ENCODE measurements at places on chromosomes 11 and 22.

GRCh38 chr11:776561-777287, 563 bp downstream of the GATD1 start:
- DNase-seq, result no peak

DNA sequence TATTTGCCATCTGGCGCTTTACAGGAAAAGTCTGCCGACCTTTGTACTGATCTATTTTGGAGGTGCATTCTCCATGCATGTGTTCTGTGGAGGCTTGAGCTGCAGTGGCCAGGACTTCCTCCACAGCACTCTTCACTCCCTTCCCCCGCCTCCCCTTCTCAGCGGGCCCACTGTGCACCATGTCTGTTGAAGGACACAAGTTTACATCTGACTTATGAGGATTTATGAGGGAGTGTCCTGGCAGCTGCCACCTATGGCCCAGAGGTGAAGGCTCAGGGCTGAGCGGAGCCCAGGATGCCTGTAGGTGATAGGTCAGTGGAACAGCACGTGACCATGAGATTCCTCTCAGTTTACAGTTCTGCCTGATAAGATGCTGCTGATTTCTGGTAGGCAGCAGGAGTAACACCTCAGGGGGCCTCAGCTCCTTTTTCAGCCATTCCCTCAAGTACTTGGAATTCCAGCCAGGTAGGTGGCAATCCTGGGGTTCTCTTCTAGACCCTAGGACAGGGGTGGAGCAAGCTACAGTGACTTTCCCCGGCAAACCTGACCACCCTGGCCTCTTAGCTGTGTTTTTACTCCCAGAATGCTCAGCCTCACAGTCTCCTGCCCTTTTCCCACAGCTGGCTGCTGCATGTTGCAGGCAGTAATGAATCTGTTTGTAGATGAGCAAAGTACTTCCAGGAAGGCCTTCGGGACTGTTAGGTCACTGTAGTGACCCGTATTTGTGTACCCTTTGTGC, 59.9 kb downstream of the PPFIBP2 start:
- no peak for DNase-seq

DNA sequence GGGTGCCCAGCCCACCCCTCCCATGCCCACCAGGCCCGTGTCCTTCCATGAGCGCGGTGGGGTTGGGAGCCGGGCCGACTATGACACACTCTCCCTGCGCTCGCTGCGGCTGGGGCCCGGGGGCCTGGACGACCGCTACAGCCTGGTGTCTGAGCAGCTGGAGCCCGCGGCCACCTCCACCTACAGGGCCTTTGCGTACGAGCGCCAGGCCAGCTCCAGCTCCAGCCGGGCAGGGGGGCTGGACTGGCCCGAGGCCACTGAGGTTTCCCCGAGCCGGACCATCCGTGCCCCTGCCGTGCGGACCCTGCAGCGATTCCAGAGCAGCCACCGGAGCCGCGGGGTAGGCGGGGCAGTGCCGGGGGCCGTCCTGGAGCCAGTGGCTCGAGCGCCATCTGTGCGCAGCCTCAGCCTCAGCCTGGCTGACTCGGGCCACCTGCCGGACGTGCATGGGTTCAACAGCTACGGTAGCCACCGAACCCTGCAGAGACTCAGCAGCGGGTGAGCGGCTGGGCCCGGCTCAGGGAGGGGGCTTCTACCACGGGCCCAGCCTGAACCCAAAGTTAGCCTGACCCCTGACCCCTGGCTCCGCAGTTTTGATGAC, 3.0 kb downstream of the PKP3 start:
- DNase-seq, result peak; percentile 79

DNA sequence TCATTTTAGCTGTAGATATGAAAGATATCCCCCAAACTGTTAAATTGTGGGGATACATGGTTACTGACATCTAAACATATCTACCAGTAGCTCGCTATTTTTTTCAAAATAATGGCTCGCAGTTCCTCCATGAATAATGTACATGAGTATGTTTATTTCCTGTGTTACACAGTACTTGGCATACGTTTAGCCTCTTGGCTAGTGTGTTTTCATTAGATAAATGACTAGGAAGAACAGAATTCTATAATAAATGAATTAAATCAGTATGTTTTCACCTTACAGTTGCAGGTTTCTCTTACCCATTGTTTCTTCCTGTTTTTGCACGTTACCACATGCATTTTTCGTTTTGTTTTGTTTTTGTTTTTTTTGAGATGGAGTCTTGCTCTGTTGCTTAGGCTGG, 21.8 kb downstream of the RNF169 start:
- no peak for DNase-seq

- DNase-seq, result peak; percentile 53
Measured at GRCh38 chr11:67158221-67158620, 39.2 kb downstream of the KDM2A start.

- DNase-seq, result no peak
Measured at GRCh38 chr11:29018631-29019030, 910.4 kb downstream of the METTL15 start.

Data from tongue (tissue), 3 donors.